ENCODE measurements at places on chromosomes 7 and 10.

DNA sequence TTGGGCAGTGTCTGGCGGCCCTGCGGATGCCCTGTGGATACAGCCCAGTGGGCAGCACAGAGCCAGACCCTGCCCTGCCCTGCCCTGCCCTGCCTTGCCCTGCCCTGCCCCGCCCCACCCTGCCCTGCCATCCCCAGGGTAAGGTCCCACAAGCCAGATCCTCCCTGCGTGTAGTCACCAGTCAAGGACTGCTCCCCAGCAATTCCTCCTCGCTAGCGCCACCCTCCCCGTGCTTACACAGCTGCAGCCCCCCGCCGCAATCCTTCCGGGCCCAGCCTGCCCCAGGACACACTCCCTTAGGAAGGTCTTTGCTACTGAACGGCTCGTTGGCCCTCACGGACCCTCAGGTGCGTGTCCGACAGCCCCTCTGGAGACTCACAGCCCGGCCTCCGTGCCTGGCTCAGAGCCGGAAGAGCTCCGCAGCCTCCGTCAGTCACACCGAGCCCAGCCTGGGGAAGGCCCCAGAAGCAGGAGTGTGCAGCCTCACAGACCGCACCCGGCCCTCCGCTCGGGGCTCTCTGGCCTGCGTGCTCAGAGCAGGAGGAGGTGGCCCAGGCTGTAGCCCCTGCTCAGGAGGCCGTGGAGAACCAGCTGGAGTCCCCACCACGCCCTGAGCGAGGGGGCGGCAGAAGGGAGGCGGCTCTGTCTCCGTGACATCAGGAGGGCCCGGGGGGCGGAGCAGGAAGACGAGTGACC is 68.3 kb downstream of the PWWP2B start:
- no peak for DNase-seq

DNA sequence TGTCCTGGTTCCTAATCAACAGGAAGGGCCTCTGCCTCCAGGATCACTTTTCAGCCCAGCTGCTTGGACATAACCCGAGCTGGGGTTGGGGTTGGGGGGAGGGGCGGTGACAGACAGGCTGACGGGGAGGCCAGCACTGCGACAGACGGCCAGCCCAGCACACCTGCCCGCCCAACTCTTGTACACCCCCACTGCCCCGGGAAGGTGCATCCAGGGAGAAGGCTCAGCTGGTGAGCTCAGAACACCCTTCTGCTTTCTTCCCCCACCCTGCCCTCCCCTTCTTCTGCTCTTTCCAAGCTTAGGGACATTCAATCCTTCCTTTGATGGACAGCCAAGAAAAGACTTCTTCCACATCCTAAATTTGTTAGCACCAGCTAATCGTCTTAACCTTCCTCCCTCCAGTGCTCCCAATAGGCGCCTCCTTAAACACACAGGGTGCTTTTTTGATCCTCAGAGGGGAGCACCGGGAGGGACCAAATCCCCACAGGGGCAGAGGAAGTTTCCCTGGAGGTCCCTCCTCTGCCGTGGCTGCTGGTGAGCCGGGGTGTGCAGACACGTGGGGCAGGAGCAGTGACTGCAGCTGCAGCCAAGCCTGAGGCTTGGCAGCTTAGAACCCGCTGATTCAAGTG is 44.7 kb downstream of the COL13A1 start:
- DNase-seq = no peak

- DNase-seq = no peak
Observed at GRCh38 chr10:106502641-106503040, 661.9 kb downstream of the SORCS1 start.

GRCh38 chr10:60281331-60281730 is 108.3 kb downstream of the ANK3 start:
- no peak for DNase-seq

- DNase-seq = no peak
Observed at GRCh38 chr10:27695706-27696105, 49.9 kb downstream of the MKX start.
